Activated B cell treated with CpG ODN at 0.5 μM for 24 hours (primary cell): ENCODE measurements at places on chromosomes 12 and 14.
A peak's percentile ranks its signal among the peaks of the same experiment; 100 is the strongest.

DNA sequence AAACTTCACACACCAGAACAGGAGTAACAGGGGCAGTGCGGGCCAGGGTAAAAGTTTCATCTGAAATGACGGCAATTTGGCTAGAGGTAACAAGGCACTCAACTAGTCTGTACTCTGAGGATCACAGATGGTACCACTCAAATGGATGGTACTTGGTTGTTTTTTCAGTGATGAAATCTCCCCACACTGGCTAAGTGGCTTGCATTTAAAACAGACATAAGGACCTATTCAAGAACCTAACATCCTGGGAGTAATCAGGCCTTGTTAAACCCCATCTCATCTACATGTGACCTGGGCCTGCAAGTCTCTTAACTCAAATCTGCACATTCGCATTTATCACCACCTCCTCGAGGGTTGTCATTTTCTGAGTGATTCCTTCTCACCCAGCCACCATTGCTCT is 90.8 kb downstream of the PRKAB1 start:
- no peak for DNase-seq

GRCh38 chr14:68131907-68132306 is 312.3 kb downstream of the RAD51B start:
- DNase-seq: no peak

DNA sequence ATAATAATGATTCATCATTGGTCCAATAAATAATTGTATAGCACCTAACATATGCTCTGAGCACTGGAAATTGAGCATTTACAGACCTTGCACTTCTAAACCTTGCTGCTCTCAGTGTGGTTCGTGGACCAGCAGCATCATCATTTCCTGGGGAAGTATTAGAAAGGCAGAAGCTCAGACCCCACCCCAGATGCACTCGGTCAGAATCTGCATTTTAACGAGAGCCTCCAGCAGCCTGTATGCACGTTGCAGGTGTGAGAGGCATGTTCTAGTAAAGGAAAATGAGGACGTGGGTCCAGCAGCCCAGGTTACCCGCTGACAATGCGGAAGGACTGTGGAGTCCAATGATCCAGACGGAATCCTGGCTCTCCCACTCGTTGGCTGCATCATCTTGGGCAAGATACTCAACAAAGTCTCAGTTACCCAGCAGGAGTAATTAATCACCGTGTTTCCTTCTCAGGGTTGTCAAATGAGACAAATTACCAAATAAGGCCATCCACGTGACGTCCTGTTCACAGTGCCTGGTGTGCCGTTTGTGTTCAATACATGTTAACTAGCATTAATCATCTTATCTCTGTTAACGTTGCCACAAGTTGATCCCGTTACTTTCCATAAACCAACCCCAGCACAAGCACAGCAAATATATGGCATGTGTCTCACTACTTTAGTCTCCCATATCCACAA is 49.2 kb upstream of the CCND2 start:
- no peak for DNase-seq

- no peak for DNase-seq
Measured at GRCh38 chr12:12403264-12404248, 46.7 kb downstream of the BORCS5 start.

DNA sequence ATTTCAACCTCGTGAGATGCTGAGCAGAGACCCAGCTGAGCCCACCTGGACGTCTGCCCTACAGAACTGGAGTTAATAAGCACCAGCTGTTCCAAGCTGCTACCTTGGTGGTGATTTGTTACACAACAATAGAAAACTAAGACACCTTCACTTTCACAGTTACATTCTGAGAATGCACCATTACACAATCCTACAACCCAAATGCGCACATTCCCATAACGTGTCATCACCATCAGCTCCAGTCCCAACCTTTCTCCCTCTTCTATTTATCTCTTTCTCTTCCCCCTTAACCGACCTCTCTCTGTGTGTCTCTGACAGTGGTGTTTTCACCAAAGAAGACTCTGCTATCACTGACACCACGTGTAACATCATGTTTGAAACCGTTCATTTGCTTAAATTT is 91.9 kb downstream of the TMEM132D start:
- DNase-seq: no peak

DNA sequence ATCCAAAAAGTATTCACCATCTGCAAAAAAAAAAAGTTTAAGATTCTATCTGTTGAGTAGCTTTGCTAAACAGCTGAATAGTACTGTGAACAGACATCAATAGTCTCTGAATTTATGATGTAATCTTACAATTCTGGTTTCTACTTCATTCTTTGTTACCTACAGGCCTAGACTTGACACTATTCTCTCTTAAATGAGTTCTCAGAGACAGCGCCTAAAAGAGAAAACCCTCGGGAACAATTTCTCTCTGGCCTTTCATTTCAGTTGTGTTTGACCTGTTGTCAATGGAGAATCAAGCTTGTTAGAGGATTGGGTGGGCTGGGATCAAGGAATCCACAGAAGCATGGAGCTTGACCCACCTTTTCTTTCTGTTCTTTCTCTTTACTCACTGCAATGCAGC is 5.9 kb upstream of the TWF1 start:
- no peak for DNase-seq

DNA sequence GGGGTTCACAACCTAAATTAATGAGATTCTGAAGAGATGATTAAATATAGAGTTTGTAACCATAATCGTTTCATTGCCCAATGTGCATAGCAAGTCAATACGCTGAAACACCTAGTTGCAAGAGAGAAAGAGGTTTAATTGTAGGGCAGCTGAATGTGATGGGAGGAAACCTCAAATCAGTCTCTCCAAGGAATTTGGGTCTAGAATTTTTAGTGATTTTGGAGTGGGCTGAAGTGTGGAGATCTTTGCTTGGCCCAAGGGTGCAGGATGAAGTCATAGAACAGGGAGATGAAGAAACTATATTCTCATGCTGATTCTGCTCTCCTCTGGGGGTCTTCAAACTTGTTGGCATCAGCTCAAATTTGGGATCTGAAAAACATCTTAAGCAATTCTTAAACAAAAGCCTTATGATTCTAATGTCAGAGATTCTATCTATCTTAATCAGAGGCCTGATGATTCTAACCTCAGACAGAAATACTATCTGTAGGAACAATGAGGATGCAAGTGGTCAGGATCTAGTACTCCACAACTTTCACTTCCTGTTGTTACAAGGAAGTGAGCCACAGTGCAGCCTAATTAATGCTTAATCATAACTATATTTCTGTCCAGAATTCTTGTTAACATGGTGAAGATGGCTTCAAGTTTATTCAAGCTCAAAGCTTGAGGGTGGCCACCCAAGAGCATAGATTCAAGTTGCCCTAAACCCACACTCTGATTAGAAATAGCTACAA is 80.2 kb upstream of the FUT8 start:
- no peak for DNase-seq

GRCh38 chr12:123973552-123974341 is 732 bp downstream of the ZNF664 start:
- DNase-seq: peak; percentile 46

- DNase-seq: no peak
Measured at GRCh38 chr14:89137526-89138163, 279.4 kb downstream of the FOXN3 start.

- DNase-seq: no peak
Measured at GRCh38 chr12:123049398-123050240, 69.1 kb downstream of the ARL6IP4 start.

GRCh38 chr14:94093418-94093817 is 12.3 kb downstream of the IFI27L1 start:
- DNase-seq: no peak

DNA sequence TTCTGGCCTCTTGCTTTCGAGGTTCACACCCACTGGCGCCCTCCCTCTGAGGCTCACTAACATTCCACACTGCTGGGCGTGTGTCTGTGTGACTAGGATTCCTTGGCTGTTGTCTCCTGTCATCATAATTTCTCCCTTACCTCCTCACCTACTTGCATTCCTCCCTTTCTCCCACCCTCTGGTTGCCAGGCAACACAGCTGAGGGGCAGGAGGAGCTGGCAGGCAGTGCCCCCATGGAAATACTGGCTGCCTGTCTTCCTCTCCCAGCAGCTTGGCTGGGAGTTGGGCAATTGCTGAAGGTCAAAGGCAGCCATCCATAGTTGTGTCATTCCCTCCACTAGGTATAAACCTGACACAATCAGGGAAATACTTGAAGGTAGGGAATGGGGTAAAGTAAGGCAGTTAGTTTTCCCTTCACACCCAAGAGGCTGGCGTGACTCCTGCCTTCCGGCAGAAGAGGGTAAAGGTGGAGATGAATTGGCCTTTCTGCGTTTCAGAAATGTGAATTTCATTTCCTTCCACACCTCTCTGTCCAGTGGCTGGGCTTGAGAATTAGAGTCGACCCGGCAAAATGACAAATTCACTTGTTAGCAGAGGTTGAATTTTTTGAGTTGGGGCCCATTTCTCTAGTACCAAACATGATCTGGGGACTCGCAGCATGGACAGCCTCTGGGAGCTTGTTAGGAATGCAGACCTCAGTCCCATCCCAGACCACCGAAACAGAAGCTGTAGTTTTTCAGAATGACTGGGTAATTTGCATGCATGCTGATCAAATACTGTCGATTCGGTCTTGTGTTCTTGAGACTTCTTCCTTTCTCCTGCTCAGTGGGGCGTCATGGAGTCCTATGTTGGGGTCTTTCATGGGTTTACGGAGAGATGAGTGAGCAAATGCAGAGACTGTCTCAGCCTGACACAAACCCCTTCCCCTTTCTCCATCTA is 24.3 kb upstream of the EMP1 start:
- DNase-seq: no peak

DNA sequence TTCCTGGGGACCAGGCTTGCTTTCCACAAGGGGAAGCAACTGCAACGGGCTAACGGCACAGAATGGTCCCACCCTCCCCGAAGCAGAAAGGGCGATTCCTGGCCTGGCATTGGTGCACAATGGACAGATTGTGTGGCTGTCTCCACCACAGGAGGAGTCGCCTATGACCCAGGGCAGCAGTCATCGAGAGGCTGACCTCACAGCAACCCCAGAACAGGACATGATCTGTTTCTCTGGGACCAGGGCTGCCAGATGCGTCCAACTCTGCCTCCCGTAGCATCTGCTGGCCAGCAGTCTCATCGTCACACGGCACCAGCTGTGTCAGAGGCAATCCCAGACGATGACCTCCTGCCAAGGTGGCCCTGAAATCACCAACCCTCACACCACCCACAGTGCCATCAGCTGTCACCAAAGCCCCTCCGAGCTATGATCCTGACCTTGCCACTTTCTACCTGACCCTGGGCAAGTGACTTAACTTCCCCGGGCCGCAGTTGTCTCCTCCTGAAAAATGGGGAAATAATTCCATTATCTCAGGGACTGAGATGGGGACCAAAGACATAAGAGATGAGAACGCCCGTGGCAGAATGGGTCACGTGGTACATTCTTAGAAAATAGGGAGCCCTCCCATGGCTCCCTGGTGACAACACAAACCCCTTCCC is 86.7 kb downstream of the CHGA start:
- DNase-seq: no peak

DNA sequence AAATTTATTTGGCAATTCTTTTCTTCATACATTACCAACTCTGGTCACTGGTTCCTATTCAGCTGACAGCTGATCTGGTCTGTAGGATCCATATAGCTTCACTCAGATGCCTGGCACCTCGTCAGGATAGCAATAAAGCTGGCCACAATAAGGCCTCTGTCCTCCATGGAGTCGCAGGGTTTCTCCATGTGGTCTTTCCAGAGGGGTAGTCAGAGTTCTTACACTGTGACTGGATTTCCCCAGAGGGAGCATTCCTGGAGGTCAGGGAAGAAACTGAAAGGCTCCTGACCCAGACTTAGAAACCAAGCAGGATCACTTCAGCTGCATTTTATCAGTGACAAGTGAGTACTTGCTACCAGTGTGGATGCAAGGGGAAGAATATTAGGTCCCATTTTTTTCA is 34.9 kb upstream of the SIX1 start:
- no peak for DNase-seq

GRCh38 chr14:51323492-51323891 is 83.4 kb downstream of the TMX1 start:
- no peak for DNase-seq

- DNase-seq: no peak
Measured at GRCh38 chr14:89674936-89675335, 257.9 kb upstream of the FOXN3 start.

GRCh38 chr12:57741844-57742738 is 2.7 kb upstream of the TSPAN31 start:
- DNase-seq: peak; percentile 44

- no peak for DNase-seq
Measured at GRCh38 chr14:81222126-81222525, 1.4 kb upstream of the GTF2A1 start.

DNA sequence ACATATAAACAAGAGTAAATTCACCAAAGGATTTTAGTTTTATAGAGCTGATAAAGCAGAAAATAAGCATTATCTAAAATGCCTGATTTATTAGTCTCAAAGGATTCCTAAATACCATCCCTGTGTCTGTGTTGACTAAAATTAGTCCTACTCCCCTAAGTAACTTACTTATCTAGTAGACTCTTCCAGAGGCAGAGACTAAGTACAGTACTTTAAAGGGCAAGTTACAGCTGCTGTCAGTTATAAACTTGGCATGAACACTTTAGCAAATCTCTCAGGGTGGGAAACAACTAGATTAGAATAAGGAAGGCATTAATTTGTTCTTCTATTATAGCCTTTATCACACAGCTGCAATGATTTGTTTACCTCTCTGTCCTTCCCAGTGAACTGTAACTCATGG is 46.0 kb downstream of the ATP2B1 start:
- no peak for DNase-seq

GRCh38 chr14:44803239-44803905 is 158.4 kb downstream of the KLHL28 start:
- DNase-seq: no peak

GRCh38 chr14:77037215-77037937 is 8.9 kb upstream of the IRF2BPL start:
- no peak for DNase-seq

DNA sequence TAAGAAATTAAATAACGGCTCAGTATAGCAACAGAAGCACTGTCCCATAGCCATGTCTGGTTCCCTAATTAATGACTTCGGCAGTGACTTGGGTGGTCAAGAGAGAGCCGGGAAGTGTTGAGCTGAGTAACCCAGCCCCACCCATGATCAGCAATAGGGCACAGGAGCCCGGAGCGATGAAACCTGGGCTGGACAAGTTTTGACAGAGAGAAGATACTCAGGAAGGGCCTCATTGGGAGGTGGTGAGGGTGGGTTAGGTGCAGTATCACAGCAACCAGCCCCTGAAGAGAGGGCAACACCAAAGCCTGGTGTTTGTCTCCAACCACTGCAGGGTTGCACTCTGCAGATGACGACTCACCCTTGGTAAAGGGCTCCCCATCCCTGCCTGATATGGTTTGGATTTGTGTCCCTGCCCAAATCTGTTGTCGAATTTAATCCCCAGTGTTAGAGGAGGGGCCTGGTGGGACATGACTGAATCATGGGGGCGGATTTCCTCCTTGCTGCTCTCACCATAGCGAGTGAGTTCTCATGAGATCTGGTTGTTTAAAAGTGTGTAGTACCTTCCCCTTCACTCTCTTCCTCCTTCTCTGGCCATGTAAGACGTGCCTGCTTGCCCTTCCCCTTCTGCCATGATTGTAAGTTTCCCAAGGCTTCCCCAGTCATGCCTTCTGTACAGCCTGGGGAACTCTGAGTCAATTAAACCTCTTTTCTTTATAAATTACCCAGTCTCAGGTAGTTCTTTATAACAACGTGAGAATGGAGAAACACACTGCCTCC is 124.9 kb upstream of the MED13L start:
- no peak for DNase-seq
